Activated T-helper 1 cell treated with Interleukin-2 at 50 U/mL for 16 hours (primary cell): ENCODE measurements at places on chromosomes 2 and 18.

DNA sequence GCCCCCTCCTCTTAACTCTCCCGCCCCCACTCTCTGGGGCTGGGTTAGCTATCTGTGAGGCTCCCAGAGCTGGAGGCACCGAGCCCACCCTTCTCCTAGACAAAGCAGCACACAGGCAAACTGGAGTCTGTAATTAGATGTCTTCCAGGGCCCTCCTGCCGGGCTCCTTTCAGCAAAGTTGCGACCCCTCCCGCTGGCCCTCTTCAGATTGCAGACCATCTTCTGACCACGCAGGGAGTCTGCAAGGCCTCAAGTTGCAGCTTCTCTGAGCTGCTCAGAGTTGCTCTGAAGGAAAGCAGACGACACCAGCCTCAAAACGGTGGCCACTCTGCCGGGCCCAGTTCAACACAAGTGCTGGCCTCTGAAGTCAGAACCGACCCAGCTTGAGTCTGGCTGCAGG lies 228.4 kb upstream of the COPS8 start:
- no peak for DNase-seq

DNA sequence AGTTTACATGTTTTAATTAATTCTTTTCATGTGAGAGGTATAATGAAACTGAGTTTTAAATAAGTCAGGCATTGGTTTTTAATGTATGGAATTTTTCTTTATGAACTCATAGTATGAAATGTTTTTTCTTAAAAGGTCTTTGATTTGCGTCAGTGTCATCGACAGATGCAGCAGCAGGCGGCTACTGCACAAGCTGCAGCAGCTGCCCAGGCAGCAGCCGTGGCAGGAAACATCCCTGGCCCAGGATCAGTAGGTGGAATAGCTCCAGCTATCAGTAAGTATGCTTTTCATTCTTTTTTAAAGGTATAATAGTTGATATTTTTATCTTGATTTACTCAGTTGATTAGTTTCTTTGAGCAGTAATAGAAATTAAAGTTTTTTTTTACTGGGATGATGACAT lies 46.5 kb downstream of the SMAD4 start:
- no peak for DNase-seq

DNA sequence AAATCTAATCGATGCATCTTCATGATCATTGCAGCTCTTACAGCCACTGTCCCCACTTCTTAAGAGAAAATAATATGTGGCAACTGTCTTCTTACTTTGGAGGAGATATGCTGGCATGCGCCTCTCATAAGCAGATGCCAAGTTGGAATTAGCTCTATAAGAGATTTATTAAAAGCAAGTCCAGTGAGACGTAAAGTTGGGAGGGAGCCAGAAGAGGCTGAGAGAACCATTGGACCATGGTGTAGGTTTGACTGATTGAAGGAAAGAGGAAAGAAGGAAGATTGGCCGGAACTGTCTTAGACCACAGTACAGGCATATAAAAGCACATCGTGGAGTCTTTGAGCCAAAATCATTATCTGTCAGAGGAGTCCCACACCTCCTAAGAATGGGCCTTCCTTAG lies 265.7 kb upstream of the ZC3H15 start:
- no peak for DNase-seq

GRCh38 chr2:48312126-48312525 lies 217.8 kb upstream of the STON1 start:
- DNase-seq = no peak

DNA sequence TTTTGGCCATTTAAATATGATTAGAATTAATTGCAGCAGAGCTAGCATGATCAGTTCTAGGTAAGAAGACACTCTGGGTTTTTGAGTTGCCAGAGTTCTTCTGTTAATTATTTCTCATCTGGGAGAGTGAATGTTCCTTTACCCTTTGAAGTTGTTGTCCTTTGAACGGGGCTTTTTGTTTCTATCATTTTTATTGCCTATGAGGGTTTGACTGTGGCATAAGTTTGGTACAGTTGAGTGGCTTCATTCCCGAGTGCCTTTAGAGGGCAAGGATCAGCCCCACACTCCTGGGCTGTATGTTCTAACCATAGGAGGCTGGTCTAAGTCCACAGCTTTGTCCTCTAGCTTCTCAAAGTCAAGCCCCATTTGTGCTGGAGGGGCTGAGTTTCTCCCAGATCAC lies 804.3 kb downstream of the KCNJ3 start:
- DNase-seq = no peak

DNA sequence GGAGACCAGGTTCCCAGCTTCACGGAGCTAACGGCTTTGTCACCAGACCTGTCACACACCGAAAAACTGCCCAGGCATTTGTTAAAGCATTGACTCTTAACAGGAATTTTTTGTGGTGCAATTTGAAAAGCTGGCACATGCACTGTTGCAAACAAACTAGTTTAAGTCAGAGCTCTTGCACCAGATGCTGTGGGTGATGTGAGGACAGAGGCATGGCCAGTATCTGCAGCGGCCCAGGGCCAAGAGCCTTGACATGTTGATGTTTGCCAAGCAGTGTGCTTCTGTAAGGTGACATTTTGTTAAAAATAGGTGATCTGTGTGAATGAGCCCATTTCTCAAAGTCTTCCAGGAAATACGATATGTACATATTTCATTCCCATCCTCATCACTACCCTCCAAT lies 142.5 kb downstream of the MTCL1 start:
- DNase-seq = no peak

GRCh38 chr2:235394278-235394828 lies 99.5 kb upstream of the AGAP1 start:
- no peak for DNase-seq

DNA sequence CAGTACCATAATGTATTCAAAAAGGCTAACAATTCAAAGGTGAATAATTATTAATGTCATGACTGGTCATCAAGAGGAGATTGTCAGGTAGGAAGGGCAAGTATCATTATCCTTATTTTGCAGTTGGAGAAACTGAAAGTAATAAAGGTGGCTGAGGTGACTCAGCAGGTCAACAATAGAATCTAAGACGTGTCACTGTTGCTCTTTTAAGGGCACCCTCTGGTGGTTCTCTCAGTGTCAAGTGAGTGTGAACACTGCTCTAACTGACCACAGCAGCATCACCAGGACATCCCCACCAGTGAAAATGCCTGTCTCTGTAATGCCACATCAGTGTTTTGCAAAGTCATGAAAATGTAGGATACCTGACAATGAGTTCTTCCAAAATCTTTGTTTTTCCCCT lies 69.7 kb downstream of the DCC start:
- DNase-seq = no peak

GRCh38 chr2:69667805-69668382 lies 24.4 kb upstream of the AAK1 start:
- DNase-seq = no peak

DNA sequence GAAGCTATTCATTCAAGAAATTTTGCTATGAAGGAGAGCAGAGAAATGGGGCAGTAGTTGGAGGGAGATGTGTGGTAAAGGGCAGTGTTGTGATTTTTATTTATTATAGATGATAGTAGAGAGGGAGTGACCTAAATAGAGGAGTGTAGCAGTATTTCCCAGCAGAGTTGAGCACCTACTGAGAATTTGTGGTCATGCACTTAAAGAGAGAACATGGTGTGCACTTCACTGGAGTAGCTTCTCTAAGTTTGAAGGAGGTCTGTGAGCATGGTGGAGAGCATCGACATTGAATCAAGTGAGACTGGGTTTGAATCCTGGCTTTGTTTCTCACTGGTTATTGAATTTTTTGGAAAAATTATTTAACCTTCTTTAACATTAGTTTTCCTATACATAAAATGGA lies 129.2 kb downstream of the AQP4 start:
- DNase-seq = no peak

DNA sequence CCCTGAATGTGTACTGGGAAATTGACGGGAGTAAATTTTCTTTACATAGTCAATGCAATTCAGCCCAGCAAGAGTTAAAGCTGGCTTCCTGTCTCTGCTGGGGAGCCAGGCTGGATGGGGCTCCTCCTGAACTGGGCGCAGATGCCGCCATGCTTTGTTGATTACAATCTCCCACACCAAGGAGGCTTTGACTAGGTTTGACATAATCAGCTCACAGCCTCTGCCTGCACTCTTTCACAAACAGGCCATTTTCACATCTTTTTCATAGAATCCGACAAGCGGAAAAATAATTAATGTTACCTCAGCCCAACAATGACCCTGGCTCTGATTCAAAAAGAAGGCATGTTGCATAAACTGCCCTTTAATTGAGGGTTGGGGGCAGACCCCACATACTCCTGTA lies 54.3 kb downstream of the FOXI3 start:
- DNase-seq = no peak

GRCh38 chr2:109266998-109267854 lies 138.2 kb downstream of the SH3RF3 start:
- no peak for DNase-seq

- DNase-seq = no peak
Observed at GRCh38 chr2:72794572-72794971, 31.3 kb downstream of the EXOC6B start.

DNA sequence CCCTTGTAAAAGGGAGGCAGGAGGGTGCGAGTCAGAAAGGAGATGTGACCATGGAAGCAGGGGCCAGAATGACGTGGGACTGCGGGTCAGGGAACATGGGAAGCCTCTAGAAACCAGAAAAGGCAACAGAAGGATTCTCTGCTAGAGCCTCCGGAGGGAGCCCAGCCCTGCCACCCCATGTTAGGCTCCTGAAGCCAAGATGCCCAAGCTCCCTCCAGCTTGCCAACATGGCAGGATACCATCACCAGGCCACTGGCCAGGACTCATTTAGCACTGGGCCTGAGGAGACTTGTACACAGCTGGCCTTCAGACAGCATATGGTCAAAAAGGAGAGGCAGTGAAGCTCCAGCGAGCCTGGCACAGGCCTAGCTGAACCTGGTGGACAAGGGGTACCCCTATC lies 5.6 kb downstream of the TMEM247 start:
- no peak for DNase-seq

DNA sequence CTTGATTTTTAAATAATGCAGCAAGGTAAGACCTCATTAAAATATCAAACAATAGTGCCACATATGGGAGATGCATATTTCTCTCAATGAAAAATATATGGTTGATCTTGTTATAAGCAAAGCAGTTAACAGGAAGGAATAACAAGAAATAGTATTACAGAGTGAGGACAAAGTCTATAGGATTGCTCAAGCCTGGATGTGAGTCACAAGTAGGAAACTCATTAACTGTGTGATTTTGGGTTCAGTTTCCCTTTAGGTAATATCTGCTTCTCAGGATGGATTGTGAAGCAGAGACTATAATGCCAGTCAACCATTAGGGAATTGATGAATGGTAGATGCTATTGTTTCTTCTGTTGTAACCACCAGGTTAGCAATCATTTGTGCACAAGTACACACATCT lies 42.9 kb upstream of the SPHKAP start:
- no peak for DNase-seq

DNA sequence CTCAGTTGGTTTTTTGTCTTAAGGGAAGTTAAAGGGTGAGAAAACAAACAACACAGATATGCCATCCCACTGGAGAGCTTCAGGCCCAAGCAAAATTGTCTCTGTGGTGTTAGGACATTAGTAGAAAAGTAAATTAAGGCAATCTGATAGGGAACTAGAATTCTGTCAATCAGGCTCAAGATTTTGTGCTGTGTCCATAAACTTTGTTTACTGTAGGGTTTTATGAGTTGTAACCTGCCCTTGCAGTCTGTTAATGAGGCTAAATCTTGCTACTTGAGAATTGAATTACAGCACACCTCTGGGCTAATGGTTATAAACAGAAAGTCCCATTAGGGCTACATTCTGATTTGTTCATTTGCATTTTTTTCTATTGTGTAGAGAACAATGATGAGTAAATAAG lies 78.0 kb upstream of the OTX1 start:
- DNase-seq = no peak

DNA sequence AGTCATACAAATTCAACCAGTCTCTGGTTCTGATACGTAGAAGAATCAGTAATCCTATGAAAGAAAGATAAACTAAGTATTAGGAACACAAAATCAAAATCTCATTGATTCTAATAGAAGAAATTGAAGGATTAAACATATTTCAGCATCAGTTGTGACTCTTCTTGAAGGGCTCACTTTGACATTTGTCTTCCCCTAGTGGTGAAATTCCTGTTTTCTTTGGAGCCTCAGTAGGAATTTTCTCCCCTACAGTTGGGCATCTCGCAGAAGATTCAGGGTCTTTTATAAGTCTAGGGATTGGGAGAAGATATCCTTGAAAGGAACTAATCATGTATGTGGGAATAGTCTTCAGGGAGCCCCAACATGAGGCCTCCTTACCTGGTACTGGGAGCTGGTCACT lies 2.8 kb upstream of the CRYGB start:
- DNase-seq = no peak

- no peak for DNase-seq
Observed at GRCh38 chr2:220228310-220229006, 601.0 kb downstream of the SLC4A3 start.

DNA sequence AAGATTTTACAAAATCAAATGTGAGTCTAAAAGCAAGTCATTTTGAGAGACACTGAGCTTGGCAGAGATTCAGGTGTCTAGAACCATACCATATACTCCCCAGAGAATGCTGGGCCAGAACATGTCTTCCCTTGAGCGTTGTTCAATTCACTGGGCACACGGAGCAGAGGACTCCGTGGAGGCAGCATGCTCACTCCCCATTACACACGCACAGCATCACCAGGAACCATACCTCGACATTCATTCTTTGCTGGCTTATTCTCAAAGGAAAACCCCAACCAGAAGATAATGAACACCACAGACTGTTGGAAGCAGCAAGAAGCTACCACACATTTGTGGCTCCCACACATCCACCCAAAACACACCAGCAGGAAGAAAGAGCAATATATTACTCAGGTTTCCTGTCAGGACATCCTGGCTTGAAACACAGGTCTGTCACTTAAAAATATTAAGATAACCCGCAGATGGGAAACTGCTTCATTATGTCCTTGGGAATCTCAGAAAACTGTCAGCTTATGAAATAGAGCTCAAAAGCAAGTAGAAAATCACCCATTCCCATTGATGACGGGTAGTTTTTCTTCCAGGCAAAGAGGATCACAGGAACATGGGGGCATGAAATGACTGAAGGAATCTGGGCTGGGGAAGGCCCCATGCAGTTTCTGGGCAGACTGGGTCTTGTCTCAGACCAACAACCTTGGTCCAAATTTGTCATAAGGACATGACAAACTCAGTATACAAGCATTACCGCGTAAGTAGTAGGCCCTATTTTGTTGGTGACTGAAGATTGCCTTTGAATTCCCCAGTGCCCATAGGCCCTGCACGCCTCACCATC lies 46.4 kb downstream of the PCBP1 start:
- DNase-seq = no peak

GRCh38 chr18:29779096-29779495 lies 1263.4 kb downstream of the DSC3 start:
- DNase-seq = no peak
